ENCODE measurements at places on chromosomes 6 and 20. TPM values are rescaled to one million over a fixed set of nuclear protein-coding genes. Genes with fewer than 3 reads are reported as not detected.

The PYGB gene
- 55.4 TPM for total RNA-seq

The EBF4 gene
- total RNA-seq: 20.4 TPM

DNA sequence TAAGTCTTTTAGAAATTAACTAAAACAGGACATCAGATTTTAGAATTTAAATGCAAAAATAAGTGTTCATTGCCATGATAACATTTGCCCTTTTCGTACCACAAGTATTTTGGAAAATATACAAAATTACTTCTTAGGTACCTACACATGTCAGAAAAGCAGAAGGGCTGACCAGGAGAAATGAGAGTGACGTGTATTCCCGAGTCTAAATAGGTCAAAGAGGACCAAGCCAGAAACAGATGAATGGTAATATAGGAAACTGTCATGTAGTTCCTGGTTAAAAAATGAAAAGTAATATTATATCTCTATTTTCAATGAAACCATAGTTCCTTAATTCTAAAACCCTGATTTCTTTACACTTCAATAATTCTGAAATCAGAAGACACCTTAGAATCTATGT lies 126.2 kb downstream of the IPCEF1 start:
- no peak for DNase-seq

DNA sequence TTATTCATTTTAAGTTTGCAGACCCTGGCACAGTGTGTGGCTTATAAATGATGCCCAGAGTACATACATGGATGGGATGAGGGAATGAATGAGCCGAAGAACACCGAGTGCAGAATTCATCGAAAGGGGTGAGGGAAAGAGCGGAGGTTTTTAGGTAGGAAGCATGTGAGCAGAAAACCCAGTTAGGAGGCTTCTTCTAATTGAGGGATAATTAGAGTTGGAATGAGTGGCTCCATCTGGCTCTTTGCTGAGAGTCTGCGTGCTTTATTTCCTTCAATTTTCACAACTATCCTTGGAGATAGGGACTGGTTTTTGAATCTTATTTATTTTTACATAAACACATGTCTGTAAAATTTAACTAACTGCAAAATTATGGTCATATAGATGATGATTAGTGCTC lies 150.7 kb downstream of the DOK5 start:
- no peak for DNase-seq

- no peak for DNase-seq
These were observed 26.7 kb downstream of the FOXO3 start for GRCh38 chr6:108587258-108588059.

GRCh38 chr6:10854922-10855632 lies 16.7 kb upstream of the MAK start:
- DNase-seq: no peak

Data from natural killer cell (primary cell).